ENCODE measurements at places on chromosomes 5 and 9.

DNA sequence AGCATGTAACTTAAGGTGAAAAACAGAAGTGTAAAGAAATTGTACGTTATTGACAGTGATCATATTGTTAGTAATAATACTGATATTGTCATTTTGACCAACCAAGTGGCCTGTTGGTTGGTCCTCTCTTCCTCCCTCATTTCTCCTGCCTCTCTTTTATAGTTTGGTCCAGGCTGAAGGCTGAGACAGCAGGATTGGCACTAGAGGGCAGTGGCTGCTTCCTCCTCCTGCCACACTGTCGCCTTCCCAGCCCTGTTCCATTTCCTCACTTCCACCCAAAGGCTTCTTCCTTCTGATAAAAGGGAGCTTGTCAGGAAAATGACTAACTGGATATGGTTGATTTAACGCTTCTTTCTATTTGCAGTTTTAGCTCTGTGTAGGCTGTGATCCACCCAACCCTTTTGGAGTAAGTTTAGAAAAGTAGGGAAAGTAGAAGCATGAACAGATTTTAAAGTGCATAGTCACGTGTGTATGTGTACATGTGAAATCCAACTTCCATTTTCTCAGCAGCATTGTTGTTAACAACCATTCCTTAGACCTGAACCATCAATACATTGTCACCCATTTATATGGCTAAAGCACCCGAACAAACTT lies 35.6 kb downstream of the PTCD2 start:
- DNase-seq = peak; percentile 59

- DNase-seq = no peak
These were observed 279.1 kb downstream of the MAST4 start for GRCh38 chr5:66875315-66875714.

DNA sequence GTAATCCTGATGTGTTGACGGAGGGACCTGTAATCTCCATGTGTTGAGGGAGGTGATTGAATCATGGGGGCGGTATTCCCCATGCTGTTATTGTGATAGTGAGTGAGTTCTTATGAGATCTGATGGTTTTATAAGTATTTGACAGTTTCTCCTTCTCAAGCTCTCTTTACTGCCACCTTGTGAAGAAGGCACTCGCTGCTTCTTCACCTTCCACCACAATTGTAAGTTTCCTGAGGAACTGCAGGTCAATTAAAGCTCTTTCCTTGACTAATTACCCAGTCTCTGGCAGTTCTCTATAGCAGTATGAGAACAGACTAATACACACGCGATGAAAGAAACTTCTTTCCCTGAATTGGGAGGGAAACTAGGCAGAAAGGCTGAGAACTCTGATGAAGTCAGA lies 141.1 kb upstream of the RAD23B start:
- DNase-seq = no peak

DNA sequence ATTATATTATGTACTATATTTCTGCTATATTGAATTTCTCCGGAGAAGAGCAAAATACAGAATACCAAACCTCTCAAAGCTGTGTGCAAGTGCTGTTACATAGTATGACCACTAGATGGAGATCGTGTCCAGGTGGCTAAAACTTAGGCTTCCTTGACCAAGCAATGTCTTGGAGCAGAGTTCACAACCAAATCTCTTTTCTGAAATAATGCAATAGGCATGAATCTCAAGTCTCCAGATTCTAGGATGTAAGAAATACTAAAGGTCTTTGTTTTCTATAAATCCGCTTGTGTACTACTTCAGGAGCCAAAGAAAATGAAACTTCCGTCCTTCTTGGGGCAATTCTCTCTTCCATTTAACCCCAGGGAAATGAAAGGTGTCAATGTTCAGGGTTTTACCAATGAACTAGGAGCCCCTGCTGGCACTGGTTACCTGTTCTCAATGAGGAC lies 181.5 kb upstream of the RAI14 start:
- DNase-seq = peak; percentile 66

DNA sequence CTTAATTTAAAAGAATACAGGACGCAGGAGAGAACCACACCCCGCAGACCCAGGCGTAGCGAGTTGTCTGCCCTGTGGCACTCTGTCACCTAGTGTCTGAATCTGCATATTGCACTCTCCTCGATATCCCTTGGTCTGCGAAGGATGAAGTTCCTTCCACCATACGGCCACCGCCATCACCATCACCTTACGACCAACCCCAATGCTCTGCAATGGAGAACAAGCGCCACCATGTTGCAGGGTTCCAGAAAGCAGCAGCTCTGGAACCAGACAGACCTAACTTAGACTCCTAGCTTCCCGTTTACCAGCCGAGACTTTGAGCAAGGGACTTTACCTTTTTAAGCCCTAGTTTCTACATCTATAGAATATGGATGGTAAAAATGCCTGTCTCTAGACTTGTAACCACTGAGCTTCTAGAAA lies 77.4 kb upstream of the DMRT1 start:
- peak; percentile 84 for DNase-seq

- DNase-seq = peak; percentile 78
These were observed 2.1 kb downstream of the RXRA start for GRCh38 chr9:134328341-134328840.

DNA sequence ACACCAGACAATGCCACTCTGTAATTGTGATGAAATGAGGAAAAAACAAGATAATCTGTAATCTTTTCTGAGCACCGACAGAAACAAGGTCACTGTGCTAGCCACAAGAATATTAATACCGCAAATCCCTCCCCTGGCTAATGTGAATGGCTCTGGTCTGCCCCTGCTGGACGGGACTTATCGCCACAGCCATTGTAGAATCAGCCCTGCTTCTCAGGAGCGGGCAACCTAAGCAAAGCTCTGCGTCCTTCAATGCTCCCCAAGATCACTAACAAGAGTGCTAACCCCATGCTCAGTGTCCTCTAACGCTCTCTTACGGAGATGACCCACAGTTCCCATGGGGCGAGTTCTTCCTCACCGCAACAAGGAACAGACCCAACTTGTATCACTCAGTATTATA lies 42.7 kb downstream of the OR2V1 start:
- no peak for DNase-seq

DNA sequence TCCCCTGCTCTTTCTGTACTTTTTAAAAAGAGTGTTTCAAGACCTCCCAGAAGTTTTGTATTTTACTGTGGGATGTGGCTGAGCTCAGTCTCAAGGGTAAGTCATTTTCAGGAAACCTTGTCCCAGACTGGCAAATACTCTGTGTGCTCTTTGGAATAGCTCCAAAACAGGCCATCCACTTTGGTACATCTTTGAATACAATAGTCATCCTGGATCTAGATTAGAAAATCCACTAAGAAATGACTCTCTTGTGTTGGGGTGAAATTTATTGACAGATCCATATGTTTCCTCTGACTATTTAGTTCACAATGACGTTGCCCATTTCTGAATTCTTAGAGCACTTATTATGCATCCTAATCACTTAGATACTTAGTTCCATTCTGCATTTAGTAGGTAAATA lies 95.2 kb downstream of the PLCXD3 start:
- no peak for DNase-seq

- no peak for DNase-seq
These were observed at the start of gene MZB1 for GRCh38 chr5:139389701-139390638. MZB1 (minus strand) TSS chr5:139389913; CDS start chr5:139389856, 57 bp downstream.

DNA sequence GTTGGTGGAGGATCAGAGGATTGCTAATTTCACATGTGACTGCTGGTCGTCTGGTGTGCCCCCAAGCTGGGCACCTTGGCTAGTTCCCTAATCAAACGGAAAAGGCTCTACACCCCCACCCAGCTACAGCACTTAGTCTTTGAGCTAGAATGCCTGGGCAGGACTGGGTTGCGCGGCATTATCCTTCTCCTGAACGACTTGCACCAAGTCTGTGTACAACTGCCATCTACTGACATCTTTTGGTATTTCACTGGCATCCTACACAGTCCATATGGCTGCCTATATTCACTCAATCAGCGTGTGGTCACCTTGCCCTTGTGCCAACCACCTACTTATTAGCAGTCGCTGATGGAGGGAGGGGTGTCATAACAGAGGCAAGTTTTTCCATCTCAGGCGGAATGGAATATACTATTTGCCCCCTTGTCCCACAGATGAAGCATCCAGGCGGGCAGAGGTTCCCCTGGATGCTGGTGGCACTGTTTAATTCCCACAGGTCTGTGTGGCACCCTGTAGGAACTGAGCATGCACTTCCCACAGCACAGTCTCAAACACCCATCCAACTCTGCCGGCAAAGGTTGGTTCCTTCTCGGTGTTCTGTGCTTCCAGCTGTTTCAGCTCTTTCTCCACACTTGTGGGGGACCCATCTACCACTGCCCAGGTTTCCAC lies 150.1 kb downstream of the OSTF1 start:
- peak; percentile 55 for DNase-seq

- DNase-seq = no peak
These were observed 31.7 kb upstream of the CDK5RAP2 start for GRCh38 chr9:120611690-120612068.

DNA sequence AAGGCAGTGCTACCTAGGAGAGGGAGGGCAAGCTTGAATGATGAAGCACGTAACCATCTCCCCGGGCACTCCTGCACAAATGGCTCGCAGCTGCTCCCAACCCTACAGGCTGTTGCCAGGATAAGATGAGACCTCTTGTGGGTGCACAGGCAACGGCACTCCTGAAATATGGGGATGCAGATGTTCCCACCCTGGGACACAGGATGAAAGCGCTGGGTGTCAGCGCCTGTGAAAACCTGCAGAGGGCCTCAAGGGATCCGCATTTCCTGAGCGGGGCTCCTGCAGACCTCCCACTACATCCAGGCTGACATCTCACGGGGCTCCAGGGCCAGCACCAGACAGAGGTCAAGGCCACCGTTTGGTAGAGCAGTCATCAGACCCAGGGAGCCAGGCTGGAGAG lies 60.7 kb downstream of the SMIM23 start:
- DNase-seq = no peak

- DNase-seq = no peak
These were observed 29.9 kb downstream of the HACD4 start for GRCh38 chr9:21001581-21001980.

DNA sequence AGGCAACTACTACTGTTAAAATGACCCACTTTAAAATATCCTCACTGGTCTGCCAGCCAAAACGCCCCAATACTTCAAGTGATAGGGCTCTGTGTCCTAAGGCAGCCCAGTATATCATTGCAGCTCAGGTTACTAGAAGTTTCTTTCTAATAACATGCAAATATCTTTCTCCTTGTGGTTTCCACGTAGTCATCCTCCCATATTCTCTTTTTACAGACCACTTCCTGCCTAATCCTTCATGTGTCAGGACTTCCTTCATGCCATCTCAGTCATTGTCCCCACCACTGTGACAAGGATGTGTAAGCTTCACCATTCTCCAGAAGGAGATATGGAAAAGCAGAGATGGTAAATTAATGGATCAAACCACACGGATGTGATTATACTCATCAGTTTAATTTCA lies 813.7 kb downstream of the MAT2B start:
- DNase-seq = no peak

- no peak for DNase-seq
These were observed 107.0 kb downstream of the PRDM9 start for GRCh38 chr5:23614422-23614821.

DNA sequence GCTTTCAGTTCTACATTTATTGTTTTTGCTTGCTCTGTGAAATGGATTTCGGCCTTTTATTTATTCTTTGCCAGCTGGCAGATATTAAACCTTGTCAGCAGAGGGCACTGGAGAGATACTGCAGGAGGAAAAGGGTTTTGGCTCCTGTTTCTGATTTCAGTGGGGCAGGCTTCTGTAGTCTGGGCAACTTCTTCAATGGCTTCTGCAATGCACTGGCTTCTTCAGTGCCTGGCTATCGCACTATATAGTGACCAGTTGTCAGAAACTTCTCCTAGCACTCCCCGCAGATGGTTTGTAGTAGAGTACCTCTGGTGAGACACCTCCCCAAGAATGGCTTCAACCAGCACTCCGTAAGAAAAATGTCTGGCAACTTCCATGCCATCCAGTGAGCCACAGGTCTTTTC lies 3.2 kb upstream of the NFX1 start:
- DNase-seq = peak; percentile 71

GRCh38 chr5:132873119-132873929 lies at the start of gene LEAP2:
LEAP2 (plus strand) TSS chr5:132873668; CDS start chr5:132873695, 27 bp downstream.
- no peak for DNase-seq

DNA sequence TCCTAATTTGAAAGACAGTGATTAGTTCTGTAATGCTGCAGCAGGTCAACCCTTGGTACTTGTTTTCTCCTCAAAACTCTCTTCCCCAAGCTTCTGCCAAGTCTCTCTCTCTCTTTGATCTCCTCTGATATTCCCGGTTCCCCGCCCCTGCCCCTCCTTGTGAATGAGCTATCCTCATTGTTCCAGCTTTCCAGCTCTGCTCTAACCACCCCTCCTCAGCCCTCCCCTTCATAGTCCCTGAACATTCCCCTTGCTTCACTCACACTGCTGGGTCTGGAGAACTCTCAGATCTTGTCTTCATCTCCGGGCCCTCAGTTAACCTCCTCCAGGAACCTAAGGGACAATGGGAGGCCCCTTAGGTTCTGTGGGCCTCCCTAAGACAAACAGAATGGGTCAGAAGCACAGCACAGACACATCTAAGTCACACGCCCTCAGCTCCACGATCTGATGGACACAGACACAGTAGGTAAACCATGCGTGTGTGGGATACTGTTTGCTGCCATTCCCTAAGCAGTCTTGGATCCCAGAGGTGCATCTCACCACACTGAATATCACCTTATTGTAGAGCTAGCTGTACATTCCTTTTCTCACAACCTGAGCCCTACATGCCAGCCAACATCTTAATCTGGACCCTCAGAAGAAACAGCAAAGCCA lies 17.4 kb upstream of the LARP1 start:
- no peak for DNase-seq

GRCh38 chr9:20397348-20397747 lies 225.0 kb downstream of the MLLT3 start:
- DNase-seq = no peak

- DNase-seq = peak; percentile 10
These were observed 125.8 kb downstream of the GALNT10 start for GRCh38 chr5:154316223-154316935.

GRCh38 chr9:121785673-121786542 lies 134.5 kb downstream of the DAB2IP start:
- DNase-seq = no peak

GRCh38 chr9:21574261-21574660 lies 92.1 kb upstream of the IFNE start:
- DNase-seq = no peak

DNA sequence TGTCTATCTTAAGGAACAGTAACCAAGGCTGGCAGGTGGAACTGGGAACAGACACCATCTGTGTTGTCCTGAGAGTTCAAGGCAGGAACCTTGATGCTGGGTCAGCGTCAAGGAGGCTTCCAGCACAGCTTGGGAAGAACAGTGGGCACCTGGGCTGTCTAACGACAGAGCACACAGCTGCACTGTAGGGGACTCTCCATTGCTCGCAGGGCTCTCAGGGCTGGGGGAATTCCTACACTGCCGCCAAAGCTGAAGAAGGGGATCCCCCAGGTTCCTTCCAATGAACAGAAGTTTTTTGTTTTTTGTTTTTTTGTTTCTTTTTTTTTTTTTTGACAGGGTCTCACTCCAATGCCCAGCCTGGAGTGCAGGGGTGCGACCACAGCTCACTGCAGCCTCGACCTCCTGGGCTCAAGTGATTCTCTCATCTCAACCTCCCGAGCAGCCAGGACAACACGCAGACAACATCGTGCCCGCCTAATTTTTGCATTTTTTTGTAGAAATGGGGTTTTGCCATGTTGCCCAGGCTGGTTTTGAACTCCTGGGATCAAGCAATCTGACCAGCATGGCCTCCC lies 81.9 kb downstream of the PTPN3 start:
- no peak for DNase-seq

GRCh38 chr5:36842087-36842486 lies 34.5 kb upstream of the NIPBL start:
- DNase-seq = no peak
